ENCODE measurements at places on chromosomes 2 and 18.

- no peak for DNase-seq
Observed at GRCh38 chr2:44944102-44944951, 2.8 kb downstream of the SIX3 start.

DNA sequence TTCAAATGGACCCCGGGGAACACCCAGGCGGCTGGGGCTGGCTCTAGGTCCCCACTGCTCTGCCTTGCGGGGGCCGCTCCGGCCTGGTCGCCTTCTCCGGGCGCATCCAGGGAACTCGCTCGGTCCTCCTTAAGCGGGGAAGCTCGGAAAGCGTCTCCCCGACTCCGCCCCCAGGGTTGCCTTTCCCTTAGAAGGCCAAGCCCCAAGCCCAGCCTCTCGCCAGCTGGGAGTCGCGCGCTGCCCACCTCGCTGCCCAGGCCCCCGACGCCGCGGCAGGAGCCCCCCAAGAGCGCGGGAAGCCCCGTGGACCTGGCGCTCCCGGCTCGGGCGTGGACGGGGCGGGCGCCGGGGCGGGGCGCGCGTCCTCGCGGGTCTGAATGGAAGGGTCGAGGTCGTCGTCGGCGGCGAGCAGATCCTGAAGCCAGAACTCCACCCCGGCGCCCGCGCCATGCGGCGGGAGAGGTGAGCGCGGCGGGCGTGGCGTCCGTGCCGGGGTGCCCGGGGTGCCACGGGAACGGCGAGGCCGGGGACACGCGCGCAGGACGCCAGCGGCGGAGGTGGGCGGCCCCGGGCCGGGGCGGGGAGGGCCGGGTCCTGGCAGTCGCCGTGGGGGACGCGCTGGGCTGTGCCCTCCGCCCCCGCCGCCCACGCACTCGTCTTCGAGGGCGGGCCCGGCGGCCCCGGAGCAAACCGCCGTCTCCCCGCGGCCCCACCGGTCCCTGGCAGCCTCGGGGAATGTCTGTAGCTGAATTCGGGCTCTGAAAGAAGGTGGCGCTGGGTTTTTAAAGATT, at the start of gene BOK:
TSS of gene BOK (plus strand) at position 214 of the 791 bp plus-strand sequence. CDS start 739 bp downstream, outside the sequence.
- no peak for DNase-seq

DNA sequence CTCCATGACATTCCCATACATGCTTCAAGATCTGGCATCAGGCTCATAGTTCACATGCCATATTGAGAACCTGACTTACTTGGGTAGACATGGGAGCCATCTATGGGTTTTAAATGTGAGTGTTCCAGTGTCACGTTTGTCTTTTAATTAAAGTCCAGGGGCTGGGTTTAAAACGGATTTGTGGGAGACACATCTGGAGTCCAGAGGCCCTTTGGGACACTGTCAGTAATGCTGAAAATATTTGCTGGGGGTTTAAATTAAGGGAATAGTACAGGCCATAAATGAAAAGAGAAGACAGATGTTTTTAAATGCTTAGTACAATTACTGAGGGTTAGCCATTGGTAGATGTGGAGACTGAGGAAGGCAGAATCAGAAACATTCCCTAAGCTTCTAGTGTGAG, 478.0 kb downstream of the PID1 start:
- DNase-seq: no peak

DNA sequence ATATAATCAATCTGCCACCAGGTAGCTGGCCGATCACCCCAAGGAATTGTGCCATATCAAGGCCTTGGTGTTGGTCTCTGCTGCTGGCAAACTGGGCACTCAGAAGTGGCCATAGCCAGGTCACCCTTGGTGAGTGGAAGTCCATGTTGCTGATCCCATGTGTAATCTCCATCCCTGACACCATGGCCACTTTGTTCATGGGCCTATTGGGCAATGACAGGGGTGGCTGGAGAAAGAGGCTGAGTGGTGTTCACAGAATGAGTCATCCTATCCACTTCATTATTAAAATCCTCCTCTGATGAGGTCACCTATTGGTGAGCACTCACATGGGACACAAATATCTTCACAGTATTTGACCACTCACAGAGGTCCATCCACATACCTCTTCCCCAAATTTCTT, 26.7 kb upstream of the CD226 start:
- DNase-seq: peak; percentile 23

DNA sequence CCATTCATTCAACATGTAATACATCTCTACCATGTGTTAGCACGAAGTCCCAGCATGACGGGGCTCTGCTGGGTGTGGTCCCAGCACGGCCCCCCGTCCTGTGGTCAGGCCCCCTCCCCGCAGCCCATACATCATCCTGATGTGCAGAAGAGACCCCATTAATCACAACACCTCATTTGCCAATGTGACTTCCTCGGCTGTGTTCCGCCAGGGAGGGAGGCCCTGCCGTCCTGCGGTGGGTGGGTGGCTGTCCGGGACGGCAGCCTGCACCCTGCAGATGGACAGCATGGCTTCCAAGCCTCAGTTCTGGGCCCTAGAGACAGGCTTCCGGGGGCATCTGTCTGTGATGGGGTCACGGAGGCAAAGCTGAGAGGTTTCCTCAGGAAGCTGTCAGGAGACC, 254.0 kb downstream of the CYP26B1 start:
- DNase-seq: no peak

- no peak for DNase-seq
Observed at GRCh38 chr18:5318061-5318700, 22.7 kb upstream of the ZBTB14 start.

DNA sequence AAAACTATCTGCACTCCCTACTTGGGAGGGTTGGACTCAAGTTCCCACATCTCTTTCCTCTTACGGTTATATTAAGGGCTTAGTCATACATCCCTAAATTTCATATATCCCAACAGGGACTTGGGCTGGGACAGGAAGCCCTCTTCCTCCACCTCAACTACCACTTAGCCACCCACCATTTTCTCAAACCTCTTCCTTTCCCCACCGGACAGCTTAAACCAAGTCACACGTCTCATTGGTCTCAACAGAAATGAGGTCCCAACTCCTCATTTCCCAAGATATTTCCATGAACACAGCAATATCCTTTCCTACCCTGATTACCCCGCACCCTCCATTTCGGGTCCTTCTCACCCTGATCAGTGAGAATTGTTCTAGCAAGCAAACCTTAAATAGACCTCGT, 736 bp downstream of the ZSCAN30 start:
- DNase-seq: no peak

GRCh38 chr2:204357286-204357685, 188.0 kb upstream of the PARD3B start:
- DNase-seq: no peak

- DNase-seq: no peak
Observed at GRCh38 chr18:28284132-28284531, 107.2 kb upstream of the CDH2 start.

- DNase-seq: no peak
Observed at GRCh38 chr18:41617647-41618046, 337.4 kb upstream of the PIK3C3 start.

GRCh38 chr2:170582313-170582712, 132.8 kb upstream of the SP5 start:
- no peak for DNase-seq

- no peak for DNase-seq
Observed at GRCh38 chr2:78718024-78718423, 307.5 kb upstream of the REG3G start.

- peak; percentile 76 for DNase-seq
Observed at GRCh38 chr2:38690499-38691420, 24.8 kb downstream of the GALM start.

DNA sequence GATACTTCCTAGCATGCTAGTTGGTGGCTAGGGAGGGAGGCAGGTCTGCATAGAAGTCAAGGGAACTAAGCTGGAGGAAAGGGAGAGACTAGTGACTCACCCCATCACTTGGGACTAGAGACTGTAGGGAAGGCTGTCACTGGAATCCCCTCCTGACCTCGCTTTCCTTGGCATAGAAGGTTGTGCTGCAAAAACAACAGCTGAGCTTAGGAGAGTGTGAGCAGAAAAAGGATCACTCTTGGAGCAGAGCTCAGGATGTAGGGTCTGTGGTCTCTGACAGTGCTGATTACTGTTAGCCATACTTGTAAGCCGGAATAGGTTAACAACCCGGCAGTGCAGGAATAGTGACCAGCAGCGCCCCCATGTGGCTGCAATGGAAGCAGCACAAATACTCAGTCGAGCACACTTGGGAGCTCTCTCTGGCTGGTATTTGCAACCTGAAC, 66.9 kb upstream of the SMAD2 start:
- DNase-seq: no peak

GRCh38 chr18:9683418-9684396, 24.4 kb upstream of the RAB31 start:
- peak; percentile 67 for DNase-seq

GRCh38 chr18:69291755-69292154, 108.9 kb upstream of the DOK6 start:
- DNase-seq: no peak

- DNase-seq: no peak
Observed at GRCh38 chr2:126781806-126782205, 116.9 kb upstream of the TEX51 start.

DNA sequence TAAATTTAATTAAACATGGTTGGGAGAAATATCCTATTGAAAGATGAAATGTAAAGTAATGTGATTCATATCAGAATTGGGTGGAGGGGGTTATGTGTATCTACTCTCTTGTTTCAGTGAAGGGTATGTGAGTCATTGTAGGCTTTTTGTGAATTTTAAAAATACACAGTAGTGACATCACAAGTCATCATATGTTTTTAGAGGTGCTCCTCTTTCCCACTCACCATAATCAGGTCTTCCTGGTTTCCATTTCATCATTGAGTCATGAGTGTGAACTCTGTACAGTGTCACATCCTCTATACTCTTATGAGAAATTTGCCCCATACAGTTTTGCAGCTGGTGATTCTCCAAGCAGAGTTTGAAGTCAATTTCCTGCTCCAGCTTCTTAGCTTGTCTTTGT, 18.8 kb downstream of the FSIP2 start:
- DNase-seq: no peak

DNA sequence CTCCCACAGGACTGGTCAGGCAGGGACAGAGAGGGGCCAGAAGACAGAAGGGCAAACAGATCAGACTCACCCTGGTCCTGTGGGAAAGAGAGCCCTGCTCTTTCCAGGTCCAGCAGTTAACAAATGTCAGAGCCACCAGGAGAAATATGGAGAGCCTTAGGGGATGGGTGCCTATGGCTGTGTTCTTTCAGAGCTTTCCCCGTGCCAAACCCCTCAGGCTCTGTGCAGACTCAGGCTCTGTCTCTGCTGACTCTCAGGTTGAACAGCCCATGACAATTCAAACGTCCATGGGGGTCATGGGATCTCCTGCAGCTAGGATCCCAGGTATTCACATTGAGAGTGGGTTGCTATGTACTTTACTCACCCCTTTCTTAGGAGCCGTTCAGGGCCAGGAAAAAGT, 120.8 kb upstream of the ERBB4 start:
- DNase-seq: no peak

DNA sequence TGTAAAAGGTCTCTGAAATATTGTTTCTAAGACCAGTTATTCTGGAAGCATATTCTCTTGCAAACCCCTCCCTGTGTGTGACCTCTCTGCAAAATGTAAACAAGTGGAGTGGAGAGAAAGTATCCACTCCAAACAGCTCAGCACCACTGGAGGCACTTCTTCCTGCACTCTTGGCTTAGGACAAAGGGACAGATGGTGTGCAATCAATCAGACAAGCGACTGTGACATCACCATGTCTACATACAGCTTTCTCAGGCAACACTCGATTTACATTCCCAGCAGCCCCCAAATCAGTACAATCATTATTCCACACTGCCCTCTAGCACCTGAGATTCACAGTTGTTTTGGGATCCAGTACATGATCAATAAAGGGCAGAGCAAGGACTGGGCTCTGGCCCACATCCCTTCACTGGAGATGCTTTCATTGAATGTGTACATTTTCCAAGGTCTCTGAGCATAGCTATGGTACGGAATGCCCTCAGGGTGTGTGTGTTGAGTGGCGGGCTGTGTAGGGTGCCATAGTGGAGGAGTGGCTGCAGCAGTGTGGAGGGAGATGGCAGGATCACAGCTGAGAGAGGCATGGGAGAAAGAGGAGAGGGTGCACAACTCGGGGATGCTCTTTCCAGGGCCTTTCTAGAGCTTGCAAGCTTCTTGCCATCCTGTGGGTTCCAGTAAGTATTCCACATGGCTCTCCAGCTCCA, 311.8 kb upstream of the ST6GAL2 start:
- no peak for DNase-seq

- DNase-seq: no peak
Observed at GRCh38 chr2:229543176-229543873, 171.0 kb downstream of the DNER start.

GRCh38 chr2:28802975-28803429, 7.6 kb upstream of the SPDYA start:
- DNase-seq: no peak

DNA sequence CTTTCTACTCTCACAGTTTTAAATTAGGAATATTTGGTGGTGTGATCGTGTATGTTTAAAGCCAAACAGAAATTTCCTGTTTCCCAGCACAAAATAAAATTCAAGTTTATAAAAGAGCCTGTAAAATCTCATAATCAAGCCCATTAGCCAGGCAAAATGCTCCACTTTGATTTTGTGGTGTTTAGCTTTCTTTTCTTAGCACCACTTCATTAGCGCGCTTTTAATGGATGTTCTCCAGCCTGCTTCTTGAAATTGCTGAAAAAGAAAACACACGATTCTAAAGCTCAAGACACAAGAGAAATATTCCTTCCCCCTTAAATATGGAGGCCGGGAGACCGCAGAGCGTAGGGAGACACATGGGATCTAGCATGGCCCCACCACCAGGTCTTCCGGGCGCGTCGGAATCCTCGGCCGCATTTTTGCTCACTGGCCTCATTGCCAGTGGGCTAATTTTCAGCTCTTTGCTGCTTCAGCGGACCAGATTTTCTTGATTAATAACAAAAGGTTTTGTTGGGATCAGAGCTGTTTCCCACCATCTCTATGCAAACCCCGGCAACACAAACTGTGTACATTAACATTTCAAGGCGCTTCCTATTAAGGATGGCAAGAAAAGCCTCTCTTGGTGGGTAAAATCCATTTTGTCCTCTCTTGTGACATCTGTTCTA, 40.4 kb upstream of the ID2 start:
- no peak for DNase-seq

GRCh38 chr2:76940559-76940958, 581.6 kb downstream of the LRRTM4 start:
- DNase-seq: no peak

DNA sequence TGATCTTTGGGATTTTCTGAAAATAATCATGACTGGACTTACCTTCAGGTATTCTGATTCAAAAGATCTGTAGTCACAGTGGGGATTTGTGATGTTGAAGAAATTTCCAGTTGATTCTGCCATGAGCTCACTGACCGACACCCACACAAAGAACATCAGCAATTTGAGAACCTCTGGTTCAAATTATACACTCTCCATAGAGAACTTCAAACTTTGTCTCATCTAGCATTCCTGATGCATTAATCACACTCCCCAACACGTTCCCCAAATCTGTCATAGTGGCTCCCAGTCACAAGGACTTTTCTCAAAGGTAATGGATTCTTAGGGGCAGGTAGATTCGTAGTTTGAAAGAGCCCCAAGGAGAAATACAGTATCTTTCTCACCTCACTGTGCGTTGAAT, 584.3 kb downstream of the FBXO15 start:
- no peak for DNase-seq
